ENCODE measurements at places on chromosomes 12 and 14. TPM values are rescaled to one million over a fixed set of nuclear protein-coding genes. Genes with fewer than 3 reads are reported as not detected.

Gene KERA
- total RNA-seq, result not detected

- no peaks in the 10 kb centered on the region for H3K27me3 ChIP-seq
- H3K4me1 ChIP-seq, result no peaks in the 10 kb centered on the region
- DNase-seq, result no peak
- no peak overlapping the region for H3K27ac ChIP-seq
Measured at GRCh38 chr12:28278499-28278898, 88.2 kb downstream of the CCDC91 start.

Gene ST8SIA1
- 11.4 TPM for total RNA-seq

DNA sequence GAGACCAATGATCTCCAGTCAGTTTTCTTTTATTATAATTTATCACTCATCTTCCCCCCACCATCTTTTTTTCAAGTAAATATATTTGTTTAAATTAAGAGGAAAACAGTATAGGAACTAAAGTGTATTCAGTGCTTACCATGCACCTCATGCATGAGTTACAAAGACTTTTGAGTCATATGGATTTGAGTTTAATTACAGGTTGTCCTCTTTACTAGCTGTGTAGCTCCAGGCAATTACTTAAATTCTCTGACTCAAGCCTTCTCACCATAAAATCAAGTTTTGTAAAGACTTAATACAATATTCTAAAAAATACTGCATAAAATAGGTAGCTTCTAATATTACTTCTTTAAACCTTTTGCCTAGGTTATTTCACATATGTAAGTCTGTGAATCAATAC lies 251.3 kb downstream of the SLC16A7 start:
- no peak for DNase-seq
- no peaks in the 10 kb centered on the region for H3K27me3 ChIP-seq
- no peak overlapping the region for H3K4me3 ChIP-seq

Gene APOF
- total RNA-seq, result not detected

Gene LMNTD1
- not detected for total RNA-seq

Gene KRT72
- not detected for total RNA-seq

DNA sequence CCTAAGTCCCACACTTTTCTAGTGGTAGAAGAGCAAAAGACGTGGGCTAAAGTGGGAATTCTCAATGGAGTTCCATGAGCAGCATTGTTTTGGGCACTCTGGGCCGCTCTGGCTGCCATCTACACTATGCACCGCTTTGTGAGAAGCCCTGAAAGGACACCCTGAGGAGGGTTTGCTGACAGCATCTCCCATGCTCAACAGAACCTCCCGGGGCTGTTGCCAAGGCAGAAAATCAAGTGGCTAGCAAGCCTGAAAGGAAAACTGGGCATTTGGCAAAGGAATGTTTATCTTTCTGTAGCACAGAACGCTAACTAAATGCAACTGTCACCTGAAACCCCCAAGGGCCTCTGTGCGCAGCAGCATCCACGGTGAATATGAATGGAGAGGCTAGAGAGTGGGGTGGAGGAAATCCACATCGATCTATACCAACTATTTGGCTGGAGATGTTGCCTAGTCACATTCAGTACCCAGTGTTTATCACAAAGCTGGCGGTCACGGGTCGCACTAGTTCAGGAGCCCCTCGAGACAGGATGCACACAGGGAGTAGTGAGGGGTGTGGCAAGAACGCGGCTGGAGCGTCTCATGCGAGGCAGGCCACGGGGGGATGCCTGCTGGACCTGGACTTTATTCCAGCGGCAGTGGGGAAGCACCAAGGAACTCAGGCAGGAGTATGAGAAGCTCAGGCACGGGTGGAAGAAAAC lies 14.2 kb downstream of the APPL2 start:
- H3K36me3 ChIP-seq, result peaks cover 24% of the 10 kb centered on the region
- no peak for DNase-seq
- no peak overlapping the region for H3K4me3 ChIP-seq
- no peak overlapping the region for H3K27ac ChIP-seq
- no peaks in the 10 kb centered on the region for H3K27me3 ChIP-seq
- H3K4me1 ChIP-seq, result peaks cover 7% of the 10 kb centered on the region

DNA sequence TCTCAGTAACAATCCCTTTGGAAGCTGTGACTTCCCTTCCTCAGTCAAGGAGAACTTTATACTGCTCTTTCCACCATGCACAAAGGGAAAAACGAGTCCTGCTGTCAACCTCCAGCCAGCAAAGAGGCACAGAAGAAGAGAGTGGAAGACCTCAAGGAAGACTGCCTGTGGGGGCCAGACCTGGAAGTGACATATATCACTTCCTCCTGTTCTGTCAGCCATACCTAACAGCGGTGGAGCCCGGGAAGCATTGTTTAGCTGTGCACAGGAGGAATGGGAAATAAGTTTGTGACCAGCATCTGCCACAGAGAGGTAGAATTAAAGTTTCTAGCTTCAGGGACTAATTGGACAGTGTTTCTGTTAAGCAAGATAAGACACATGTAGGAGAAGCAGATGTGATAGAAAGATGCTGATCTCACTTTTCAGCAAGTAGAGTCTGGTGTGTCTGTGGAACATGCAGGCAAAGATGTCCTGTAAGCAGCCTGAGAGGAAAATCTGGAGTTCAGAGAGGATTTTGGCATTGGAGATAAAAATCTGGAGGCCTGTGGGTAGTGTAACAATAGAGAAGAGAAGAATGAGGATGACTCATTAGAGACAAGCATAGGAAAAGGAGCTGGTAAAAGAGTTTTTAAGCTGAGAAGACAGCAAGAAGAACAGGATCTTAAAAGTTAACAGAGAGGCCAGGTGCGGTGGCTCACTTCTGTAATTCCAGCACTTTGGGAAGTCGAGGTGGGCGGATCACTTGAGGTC lies 141.6 kb upstream of the CPSF6 start:
- DNase-seq, result no peak
- no peaks in the 10 kb centered on the region for H3K4me1 ChIP-seq
- H3K36me3 ChIP-seq, result no peaks in the 10 kb centered on the region
- H3K27me3 ChIP-seq, result no peaks in the 10 kb centered on the region
- no peak overlapping the region for H3K4me3 ChIP-seq

Gene RHOJ
- total RNA-seq, result not detected

- H3K4me1 ChIP-seq, result no peaks in the 10 kb centered on the region
- DNase-seq, result no peak
- no peak overlapping the region for H3K27ac ChIP-seq
- H3K36me3 ChIP-seq, result no peaks in the 10 kb centered on the region
- H3K4me3 ChIP-seq, result no peak overlapping the region
- no peaks in the 10 kb centered on the region for H3K27me3 ChIP-seq
Measured at GRCh38 chr14:47103771-47104170, 452.2 kb upstream of the RPL10L start.

- no peak overlapping the region for H3K4me3 ChIP-seq
- no peak for DNase-seq
- H3K27me3 ChIP-seq, result no peaks in the 10 kb centered on the region
- no peak overlapping the region for H3K27ac ChIP-seq
Measured at GRCh38 chr12:5746036-5746908, 198.8 kb downstream of the ANO2 start.

Gene SLC38A4
- not detected for total RNA-seq

Gene RTL1
- total RNA-seq, result not detected

DNA sequence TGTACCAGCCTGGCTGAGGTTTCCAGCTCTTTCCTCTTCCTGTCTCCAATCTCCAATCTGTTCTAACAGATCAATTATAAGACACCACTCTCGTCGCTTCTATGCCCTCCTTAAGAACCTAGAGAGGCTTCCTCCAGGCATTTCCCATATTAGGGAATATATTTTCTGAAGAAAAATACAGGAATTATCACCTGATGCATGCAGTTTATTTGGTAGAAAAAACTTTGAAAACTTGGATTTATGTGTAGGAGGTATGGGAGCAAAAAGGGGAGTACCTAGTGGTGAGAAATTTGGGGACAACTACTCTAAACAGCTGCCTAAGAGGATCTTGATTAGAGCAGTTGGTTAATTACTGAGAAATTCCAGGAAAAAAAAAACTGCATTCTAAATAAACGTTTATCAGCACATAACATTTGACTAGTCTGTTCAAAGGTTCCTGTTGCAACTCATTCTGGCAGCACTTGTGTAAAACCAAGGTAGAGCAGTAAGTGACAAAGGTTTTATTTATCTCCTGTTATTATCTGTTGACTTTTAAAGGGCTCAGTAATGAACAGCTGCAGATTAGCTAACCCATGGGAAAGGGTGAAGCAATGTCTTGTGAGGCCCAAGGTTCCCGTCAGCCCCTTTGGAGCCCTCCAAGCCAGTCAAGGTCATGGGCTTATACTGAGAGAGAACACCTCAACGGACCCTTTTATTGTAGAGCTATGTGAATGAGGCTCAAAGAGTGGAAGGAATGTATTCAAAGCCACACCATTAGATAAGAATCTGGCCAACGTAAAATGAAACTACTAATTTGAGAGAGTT lies 36.4 kb upstream of the NR1H4 start:
- H3K27ac ChIP-seq, result no peak overlapping the region
- DNase-seq, result no peak
- no peak overlapping the region for H3K4me3 ChIP-seq
- H3K27me3 ChIP-seq, result no peaks in the 10 kb centered on the region
- H3K4me1 ChIP-seq, result no peaks in the 10 kb centered on the region

- no peaks in the 10 kb centered on the region for H3K36me3 ChIP-seq
- H3K27me3 ChIP-seq, result peaks cover 3% of the 10 kb centered on the region
- no peak overlapping the region for H3K4me3 ChIP-seq
- no peaks in the 10 kb centered on the region for H3K4me1 ChIP-seq
Measured at GRCh38 chr12:15212930-15213329, 8.3 kb downstream of the RERG start.

Gene CFAP54
- 0.88 TPM for total RNA-seq

DNA sequence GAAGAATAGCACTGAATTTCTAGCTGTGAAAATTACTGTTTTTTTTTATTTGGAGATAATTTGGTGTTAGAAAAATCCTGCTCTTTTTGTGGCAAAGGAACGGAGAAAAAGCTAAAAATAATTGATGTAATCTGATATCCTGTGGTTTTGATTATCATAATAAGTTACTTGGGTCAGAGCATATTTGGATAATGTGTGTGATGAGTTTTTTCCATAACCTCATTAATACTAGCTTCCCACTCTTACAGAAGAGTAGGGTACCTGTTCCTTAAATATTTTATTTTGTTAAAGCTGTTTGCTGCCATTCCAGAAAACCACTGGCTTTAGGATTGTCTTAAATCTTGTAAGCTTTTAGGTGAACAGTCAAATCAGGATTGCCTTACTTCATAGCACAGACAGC lies 4.7 kb downstream of the PSMC6 start:
- H3K4me1 ChIP-seq, result peaks cover 16% of the 10 kb centered on the region
- no peak overlapping the region for H3K27ac ChIP-seq
- DNase-seq, result no peak
- H3K27me3 ChIP-seq, result no peaks in the 10 kb centered on the region
- no peak overlapping the region for H3K4me3 ChIP-seq
- peaks cover 33% of the 10 kb centered on the region for H3K36me3 ChIP-seq

Gene TSPAN9
- total RNA-seq, result 0.79 TPM

Gene GPR84
- 0.16 TPM for total RNA-seq

Gene SERPINA6
- not detected for total RNA-seq

DNA sequence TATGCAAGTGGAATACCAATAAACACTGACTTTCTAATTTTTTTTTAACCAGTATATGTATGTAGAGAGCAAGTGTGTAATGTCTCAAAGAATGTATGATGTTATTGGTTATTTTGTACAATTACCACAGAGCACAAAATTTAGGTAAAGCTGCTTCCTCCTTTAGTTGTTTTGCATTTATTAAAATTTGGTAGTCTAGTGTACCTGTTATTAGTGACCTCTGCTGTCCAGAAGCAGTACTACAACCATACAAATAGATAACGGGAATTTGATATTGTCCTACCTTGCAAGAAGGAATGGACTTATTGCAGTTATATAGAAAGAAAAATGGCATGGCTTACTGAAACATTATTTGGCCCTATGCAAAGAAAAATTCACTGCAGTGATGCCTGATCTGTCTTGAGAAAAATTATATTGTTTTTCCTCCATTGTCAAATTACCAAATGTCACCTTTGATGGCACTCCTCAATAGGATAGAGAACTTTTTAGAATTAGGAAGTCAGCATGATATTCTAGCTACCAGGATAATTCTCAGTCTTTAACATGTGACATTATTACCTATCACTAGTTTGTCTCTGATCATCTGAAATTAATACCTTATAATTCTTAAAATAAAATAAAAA lies 153.9 kb upstream of the RMST start:
- no peaks in the 10 kb centered on the region for H3K27me3 ChIP-seq
- H3K4me3 ChIP-seq, result no peak overlapping the region
- no peaks in the 10 kb centered on the region for H3K4me1 ChIP-seq
- DNase-seq, result peak; percentile 39

DNA sequence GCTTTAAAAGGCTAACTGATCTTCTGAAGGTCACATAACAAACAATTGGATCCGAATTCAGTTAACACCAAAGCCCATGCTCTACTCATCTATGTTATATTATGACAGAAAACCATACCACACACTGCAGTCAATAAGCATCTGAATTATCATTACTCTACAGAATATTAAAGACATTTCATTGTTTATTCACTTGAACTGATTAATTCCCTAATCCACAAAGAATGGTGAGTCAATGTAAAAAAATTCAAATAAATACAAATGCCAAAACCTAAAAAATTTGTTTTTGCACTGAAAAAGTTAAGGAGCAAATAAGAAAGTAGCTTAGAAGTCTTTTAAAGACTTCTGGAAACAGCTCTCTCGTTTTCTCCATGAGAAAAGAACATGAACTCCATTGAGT lies 13.7 kb downstream of the NID2 start:
- H3K27me3 ChIP-seq, result peaks cover 4% of the 10 kb centered on the region
- H3K27ac ChIP-seq, result no peak overlapping the region
- H3K36me3 ChIP-seq, result no peaks in the 10 kb centered on the region
- no peak overlapping the region for H3K4me3 ChIP-seq
- no peaks in the 10 kb centered on the region for H3K4me1 ChIP-seq
- no peak for DNase-seq

Gene ABCD2
- 5.0 TPM for total RNA-seq

Gene TRPV4
- total RNA-seq, result not detected

Gene PKP2
- total RNA-seq, result 0.15 TPM

Gene ARMH4
- total RNA-seq, result not detected

DNA sequence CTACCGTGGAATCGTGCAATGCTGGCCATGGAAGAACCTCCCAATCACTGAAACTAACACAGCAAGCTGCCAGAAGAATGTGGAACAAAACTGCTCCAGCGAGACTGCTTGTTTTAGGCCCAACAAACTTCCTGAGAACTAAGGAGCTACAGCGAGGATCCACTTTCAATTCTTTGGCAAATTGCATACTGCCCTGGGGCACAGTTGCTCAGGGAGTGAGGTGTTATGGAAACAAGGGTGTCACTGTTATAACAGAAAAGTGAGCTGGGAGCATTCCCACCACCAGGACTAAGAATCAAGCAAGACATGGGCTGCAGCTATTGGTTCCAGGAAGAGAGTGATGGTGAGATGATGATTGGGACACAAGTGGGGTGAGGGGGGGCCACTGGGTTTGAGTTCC lies 1606.1 kb upstream of the FLRT2 start:
- no peak for DNase-seq
- no peak overlapping the region for H3K27ac ChIP-seq
- no peaks in the 10 kb centered on the region for H3K27me3 ChIP-seq
- no peaks in the 10 kb centered on the region for H3K4me1 ChIP-seq
- no peaks in the 10 kb centered on the region for H3K36me3 ChIP-seq

GRCh38 chr12:132597333-132598316 lies 12.8 kb downstream of the LRCOL1 start:
- peak overlapping the region; percentile 57 for H3K4me3 ChIP-seq
- no peak overlapping the region for H3K27ac ChIP-seq
- H3K27me3 ChIP-seq, result peaks cover 4% of the 10 kb centered on the region
- peaks cover 10% of the 10 kb centered on the region for H3K4me1 ChIP-seq

- DNase-seq, result no peak
- H3K27me3 ChIP-seq, result no peaks in the 10 kb centered on the region
- H3K27ac ChIP-seq, result no peak overlapping the region
- H3K4me1 ChIP-seq, result peaks cover 21% of the 10 kb centered on the region
Measured at GRCh38 chr12:132146098-132146497, 1.8 kb downstream of the NOC4L start.

Gene TAS2R42
- not detected for total RNA-seq

Gene NINJ2
- total RNA-seq, result 4.2 TPM

Gene FAM186B
- 0.15 TPM for total RNA-seq
